AG08396 (cell line): ENCODE measurements at places on chromosomes 12 and 14.

GRCh38 chr12:123149501-123150274 is 1.2 kb downstream of the PITPNM2 start:
- DNase-seq, result no peak

- DNase-seq, result no peak
These were observed 1817.4 kb upstream of the FLRT2 start for GRCh38 chr14:83712418-83713129.

GRCh38 chr12:15831315-15831978 is 42.3 kb upstream of the EPS8 start:
- DNase-seq, result no peak

DNA sequence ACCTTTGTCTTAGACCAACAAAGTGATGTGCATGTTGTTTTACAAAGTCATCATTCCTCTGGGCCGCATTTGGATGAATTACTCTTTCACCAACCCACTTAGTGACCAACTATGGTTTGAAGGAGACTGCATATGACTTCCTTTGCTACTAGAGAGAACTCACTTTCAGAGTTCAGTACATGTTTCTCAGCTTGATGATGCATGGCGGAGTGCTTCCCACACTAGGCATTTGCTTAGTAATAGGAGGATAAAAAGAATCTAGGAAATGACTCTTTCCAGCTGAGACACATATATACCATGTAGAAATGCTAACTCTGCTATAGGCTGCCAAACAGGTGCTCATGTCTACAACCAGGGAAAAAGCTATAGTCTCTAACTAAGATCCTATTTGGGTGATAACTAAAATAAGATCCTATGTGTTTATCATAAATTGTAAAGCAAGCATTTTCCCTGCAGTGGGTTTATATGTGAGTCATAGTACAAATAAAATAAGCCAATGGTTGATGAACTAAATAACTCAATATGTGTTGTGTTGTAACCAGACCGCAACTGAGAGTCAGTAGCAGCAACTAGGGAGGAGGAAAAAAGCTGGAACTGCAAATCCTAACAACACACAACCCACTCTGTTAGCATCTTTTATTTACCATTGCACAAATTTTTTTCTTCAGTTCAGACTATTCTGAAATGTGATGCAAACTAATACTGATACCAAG is 87.2 kb downstream of the TSPAN8 start:
- no peak for DNase-seq

- DNase-seq, result no peak
These were observed 75.3 kb downstream of the CCDC88C start for GRCh38 chr14:91342206-91342760.

- DNase-seq, result no peak
These were observed 1.2 kb upstream of the OAS1 start for GRCh38 chr12:112905451-112906089.

DNA sequence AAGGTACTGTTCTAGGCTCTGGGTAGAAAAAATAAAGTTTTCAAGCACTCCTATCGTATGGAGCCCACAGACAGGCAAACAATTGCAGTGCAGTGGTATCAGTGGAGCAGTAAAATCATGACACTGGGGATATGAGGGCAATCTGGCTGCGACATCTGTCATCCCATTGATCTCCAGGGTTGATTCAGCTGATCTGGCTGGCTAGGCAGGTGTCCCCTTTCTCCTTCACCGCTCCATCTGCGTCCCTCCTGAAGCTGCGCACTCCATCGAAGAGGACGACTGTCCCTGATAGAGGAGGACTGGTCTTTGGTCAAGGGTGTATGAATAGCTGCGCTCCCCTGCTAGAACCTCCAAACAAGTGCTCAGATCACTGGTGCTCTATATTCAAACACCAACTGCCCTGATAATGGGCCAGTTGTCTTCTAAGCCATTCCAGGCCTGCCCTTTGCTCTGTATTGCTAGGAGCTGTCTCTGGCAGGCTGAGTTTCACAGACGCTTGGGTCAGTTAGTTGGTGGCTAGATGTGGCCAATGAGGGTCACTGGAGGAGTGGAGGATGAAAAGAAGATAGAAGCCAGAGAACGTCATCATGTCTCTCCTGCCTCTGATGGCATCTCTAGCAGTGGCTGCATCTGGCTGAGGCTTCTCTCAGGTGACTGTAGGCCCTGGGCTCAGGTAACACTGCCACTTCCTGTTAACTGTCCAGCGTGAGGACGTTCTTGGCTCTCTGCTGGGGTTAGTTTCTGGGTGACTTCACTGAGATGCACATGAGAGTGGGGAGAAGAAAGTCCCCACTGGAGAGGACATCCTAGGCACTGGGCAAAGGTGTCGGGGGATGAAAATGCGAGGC is 205.0 kb upstream of the FOXN3 start:
- DNase-seq, result no peak
